K562 (cell line): ENCODE measurements at places on chromosomes 11 and 22. TPM values are rescaled to one million over a fixed set of nuclear protein-coding genes. Genes with fewer than 3 reads are reported as not detected.
A peak's percentile ranks its signal among the peaks of the same experiment; 100 is the strongest.

GRCh38 chr22:19064354-19065054 is 57.7 kb downstream of the DGCR2 start:
- no peaks in the 10 kb centered on the region for H3K4me1 ChIP-seq
- DNase-seq: no peak
- H3K4me3 ChIP-seq: no peak overlapping the region
- no peak overlapping the region for H3K27ac ChIP-seq
- peaks cover 95% of the 10 kb centered on the region; the same call in 2 of the 3 replicates for H3K36me3 ChIP-seq

C22orf42 gene
- total RNA-seq: not detected in 2 replicates

DNA sequence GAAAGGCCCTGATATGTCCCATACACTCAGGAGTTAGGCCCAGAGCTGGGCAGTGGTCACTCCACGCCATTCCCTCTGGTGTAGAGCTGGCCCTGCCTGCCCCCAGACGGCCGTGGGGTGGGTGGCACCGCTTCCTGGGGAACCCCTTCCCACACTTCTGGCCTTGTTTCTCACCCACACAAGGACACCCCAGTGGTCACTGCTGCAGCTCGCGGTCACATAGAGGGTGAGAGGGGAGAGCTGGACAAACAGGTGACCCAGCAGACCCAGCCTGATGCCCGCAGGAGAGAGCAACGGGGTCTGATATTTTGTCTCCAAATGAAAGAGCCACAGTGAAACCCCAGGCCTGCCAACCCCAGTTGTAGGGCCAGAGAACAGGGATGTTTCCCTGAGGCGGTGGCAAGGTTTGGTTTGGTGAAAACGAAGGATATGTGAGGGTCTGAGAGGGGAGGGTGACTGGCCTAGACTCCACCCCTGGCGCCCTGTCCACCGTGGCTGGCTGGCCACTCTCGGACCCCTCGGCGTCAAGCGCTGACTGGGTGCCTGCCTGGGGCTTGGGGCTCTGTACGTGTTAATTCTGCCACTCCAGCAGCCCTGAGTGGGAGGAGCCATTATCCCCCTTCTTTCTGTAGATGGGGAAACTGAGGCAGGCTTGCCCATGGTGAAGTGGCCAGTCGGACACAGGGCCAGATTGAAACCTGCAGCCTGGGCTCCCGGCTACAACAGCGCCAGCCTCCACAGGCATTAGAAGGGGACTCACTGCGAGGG is 71.0 kb upstream of the PPARA start:
- no peak overlapping the region for H3K27ac ChIP-seq
- H3K27me3 ChIP-seq: no peaks in the 10 kb centered on the region
- no peak overlapping the region for H3K4me3 ChIP-seq

TMEM132A gene
- 0.24 and 0.47 TPM in 2 replicates for total RNA-seq

DNA sequence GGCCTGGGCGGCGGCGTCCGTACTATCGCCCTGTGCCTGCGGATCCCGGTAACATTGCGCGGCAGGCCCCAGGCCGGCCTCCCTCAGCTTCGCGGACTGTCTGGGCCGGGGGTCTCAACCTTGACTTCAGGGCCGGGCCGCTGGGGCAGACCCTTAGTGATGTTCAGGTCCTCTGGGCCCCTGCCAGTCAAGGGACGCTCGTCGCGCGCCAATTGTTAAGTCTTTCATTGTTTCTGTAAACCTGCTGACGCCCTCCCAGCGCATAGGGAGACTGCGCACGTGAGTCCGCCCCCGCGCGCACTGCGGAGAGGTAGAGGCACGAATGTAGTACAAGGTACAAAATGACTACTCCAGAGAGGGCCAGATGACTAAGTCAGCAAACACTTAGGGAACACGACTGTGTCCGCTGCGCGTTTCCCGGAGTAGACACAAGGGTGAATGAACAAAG is 451 bp upstream of the HDHD5 start:
- peaks cover 23% of the 10 kb centered on the region for H3K4me1 ChIP-seq
- H3K4me3 ChIP-seq: peak overlapping the region; percentile 60
- peaks cover 7% of the 10 kb centered on the region; the same call in 2 of the 3 replicates for H3K36me3 ChIP-seq
- no peak for DNase-seq
- H3K27me3 ChIP-seq: peaks cover 9% of the 10 kb centered on the region; the same call in 1 of the 2 replicates

BCO2 gene
- total RNA-seq: 0.42 and 0.60 TPM in 2 replicates

DNA sequence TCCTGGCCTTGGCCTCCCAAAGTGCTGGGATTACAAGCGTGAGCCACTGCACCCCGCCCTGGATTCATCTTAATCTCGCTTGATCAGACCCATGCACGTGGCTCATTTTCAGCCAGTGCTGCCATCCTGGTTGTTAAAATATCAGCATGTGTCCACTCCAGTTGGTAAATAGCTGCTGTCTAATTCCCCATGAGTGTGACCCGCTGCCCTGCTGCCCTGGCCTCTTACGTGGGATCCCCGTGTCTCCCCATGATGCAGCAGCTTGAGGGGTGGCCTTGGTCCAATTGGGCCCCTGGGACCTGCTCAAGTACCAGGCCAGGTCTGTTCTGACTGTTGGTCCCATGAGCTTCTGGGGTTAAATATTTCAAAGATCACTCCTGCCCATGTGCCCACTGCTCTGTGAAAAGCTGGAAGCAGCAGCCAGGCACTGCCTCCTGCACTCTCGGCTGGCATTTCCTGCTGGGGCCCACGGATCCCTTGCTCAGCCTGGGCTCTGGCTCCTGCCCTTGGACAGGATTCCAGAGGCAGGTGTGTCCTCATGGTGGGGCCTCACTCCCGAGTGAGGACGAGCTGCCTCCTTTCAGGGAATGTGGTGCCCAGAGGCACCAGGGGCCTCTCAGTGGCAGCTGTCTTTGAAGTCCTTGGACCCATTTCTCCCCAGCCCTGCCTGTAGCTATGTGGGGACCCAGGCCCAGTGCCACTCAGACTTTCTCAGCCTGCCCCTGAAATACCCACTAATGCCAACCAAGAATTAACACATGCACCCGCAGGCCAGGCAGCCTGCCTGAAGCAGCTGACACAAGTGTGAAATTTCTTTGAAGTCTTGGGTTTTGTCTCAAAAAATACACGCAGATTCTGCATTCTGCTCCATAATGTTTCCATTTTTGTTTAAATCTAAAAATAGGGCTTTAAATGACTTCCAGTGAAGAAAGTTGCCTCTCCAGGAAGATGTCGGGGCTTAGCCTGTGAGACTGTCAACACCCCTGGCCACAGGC is 38.1 kb upstream of the PRDM11 start:
- no peak overlapping the region for H3K4me3 ChIP-seq
- H3K36me3 ChIP-seq: no peaks in the 10 kb centered on the region

TCF20 gene
- 37.5 and 43.6 TPM in 2 replicates for total RNA-seq

TNNT3 gene
- not detected in 2 replicates for total RNA-seq

TBX1 gene
- total RNA-seq: 34.2 and 35.0 TPM in 2 replicates

DNA sequence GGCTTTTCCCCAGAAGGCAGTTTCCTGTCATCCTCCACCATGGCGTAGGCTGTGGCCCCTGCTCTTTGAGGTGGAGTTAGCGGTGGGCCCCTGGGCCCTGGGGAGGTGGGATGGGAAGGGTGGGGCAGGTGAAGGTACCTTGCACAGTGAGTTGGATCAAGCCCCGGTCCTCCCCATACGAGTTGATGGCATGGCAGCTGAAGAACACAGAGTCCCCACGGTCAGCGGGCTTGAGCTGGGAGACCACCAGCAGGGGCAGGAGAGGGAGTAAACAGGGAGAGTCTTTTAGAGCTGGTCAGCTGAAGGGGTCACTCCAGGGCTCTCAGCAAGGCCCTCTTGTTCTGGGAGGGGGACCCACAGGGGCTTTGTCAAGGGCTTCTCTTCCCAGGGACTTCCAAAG is 153.4 kb downstream of the CEP164 start:
- no peak overlapping the region for H3K4me3 ChIP-seq
- H3K27ac ChIP-seq: no peak overlapping the region
- no peak for DNase-seq
- no peaks in the 10 kb centered on the region for H3K36me3 ChIP-seq
- H3K4me1 ChIP-seq: no peaks in the 10 kb centered on the region

DNA sequence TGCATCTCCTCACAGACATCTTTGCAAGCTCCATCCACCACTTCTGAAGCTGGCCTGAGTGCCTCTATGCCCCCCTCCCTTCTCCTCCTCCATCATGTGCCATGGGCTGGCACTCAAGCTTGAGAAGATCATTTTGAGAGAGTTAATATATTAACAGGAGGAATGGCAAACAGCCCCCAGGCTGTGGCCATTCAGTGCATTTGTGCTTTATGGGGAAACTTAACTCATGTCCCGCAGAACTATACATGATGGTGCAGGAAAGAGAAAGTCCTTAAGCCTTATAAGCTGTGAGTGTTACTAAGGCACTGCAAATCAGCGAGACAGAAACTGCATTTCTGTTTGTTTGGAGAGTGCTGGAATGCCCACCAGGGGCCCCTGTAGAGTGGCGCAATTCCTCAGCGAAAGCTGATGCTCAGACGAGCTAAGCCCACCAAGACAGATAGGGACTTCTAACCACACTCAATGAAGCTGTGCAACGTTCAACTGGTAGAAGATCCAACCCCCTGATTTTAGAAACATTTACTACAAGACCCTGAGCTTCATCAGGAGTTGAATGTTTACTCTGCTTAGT is 26.8 kb upstream of the PHLDA2 start:
- peaks cover 9% of the 10 kb centered on the region; the same call in 1 of the 3 replicates for H3K4me1 ChIP-seq
- H3K27me3 ChIP-seq: no peaks in the 10 kb centered on the region
- H3K4me3 ChIP-seq: no peak overlapping the region
- peaks cover 99% of the 10 kb centered on the region for H3K36me3 ChIP-seq
- H3K27ac ChIP-seq: no peak overlapping the region

GRCh38 chr22:33920197-33920540 is at the start of gene LARGE1:
Gene LARGE1 (minus strand): TSS chr22:33920476.
- H3K27ac ChIP-seq: no peak within 1 kb of the TSS
- DNase-seq: peak; percentile 14
- H3K36me3 ChIP-seq: no peaks in the 10 kb centered on the region
- no peaks in the 10 kb centered on the region for H3K4me1 ChIP-seq

OR51B5 gene
- total RNA-seq: 109 and 120 TPM in 2 replicates

GRCh38 chr11:130389335-130389935 is 39.0 kb downstream of the ADAMTS8 start:
- DNase-seq: no peak
- peaks cover 32% of the 10 kb centered on the region for H3K27me3 ChIP-seq
- no peaks in the 10 kb centered on the region for H3K36me3 ChIP-seq
- no peak overlapping the region for H3K27ac ChIP-seq
- no peak overlapping the region for H3K4me3 ChIP-seq

- H3K36me3 ChIP-seq: no peaks in the 10 kb centered on the region
- H3K4me3 ChIP-seq: no peak overlapping the region
- no peak for DNase-seq
- no peak overlapping the region for H3K27ac ChIP-seq
These were observed 89.4 kb upstream of the THY1 start for GRCh38 chr11:119512369-119512768.
